Stimulated activated CD4-positive, alpha-beta T cell treated with anti-CD3 and anti-CD28 coated beads, Interleukin-15, amount 100 ng/mL, for 1 hour (primary cell): ENCODE measurements at places on chromosomes 7 and 10.

- no peak for DNase-seq
These were observed 154.5 kb downstream of the CRPPA start for GRCh38 chr7:16266877-16267276.

DNA sequence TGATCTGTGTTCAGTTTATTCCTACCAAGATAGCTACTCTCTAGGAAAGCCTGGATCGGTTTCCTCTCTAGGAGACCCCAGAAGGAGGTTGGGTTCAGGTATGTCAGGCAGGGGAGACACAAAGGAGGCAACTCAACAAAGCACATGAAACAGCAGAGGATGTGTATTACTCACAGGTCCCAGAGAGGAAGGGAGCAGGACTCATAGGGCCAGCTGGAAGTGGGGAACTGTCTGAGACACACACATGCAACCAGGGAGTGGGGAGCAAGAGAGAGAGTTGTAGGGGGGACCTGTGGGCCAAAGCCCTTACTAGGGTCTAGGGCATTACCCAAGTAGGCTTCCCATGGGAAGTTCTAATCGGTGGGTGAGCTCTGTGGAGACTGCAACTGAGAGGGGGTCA is 10.2 kb upstream of the NRP1 start:
- no peak for DNase-seq

DNA sequence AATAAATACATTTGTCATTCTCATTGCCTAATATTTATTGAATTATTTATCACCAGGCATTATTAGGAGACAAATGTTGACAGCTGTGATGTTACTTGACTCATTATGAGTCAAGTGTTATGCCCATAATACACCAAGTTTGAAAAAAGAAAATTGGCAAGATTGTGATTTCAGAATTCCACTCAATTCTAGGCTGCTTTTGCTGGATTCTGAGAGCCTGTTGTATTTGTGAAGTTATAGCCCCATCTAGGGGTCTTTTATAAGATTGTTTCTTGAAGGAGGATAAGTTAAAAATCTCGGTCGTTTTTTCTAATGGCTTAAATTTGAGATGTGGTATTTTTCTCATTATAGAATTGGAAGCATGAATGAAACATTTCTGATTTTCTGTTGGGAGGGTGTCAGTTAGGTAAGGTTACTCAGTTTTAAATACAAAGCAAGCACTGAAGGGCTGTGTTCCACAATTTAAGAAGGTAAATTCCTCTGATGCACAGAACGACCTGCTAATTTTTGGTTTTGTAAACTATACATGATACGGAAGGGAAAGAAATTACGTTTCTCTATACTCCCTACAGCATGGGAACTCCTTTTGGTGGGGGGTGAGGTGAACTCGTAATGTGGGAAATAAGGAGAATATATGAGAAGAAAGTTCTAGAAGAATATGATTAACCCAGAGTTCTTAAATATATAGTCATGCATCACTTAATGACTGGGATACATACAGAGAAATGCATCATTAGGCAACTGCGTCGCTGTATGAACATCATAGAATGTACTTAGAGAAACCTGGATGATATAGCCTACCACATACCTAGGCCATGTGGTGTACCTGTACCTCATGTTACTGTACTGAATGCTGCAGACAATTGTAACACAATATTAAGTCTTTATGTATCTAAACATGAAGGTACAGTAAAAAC is 2.6 kb downstream of the STK31 start:
- DNase-seq, result no peak

GRCh38 chr7:81005254-81005653 is 86.4 kb upstream of the SEMA3C start:
- no peak for DNase-seq

DNA sequence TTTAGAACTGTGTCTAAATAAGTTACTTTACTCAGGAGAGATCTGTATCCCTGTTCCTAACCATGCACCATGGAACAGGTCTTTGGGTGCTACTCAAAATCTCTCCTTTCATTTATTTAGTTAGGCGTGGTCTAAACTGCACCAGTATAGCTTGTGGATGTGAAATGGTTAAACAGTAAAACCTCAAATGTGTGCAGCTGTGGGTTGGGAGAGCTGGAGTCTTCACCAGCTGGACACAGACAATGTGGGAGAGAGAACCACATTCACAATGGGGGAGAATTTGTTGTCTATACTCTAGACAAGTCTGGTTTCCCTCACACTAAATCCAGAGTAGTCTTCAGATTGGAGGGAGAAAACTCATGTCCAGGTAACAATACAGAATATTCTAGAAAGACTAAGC is 31.2 kb upstream of the IKZF1 start:
- DNase-seq, result no peak

DNA sequence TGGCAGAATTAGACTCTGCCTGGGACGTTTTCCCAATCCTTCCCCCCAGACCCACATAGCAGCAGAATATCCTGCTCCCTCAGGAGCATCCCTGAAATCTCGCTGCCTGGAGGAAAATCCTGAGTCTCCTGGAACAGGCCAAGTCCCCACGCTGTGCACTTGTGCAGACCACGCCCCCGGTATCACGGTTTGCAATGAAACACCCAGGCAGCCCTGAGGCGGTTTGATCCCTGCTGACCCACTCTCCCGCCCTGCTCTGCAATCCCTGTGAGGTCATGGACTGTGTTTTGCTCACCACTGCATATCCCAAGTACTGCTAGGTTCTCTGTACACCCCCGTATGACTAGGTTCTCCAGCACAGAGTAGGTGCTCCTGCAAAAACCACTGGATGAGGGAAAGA is 411.8 kb upstream of the MGMT start:
- DNase-seq, result no peak
